GM12864 (cell line): ENCODE measurements at places on chromosomes 3 and 15.
A peak's percentile ranks its signal among the peaks of the same experiment; 100 is the strongest.

DNA sequence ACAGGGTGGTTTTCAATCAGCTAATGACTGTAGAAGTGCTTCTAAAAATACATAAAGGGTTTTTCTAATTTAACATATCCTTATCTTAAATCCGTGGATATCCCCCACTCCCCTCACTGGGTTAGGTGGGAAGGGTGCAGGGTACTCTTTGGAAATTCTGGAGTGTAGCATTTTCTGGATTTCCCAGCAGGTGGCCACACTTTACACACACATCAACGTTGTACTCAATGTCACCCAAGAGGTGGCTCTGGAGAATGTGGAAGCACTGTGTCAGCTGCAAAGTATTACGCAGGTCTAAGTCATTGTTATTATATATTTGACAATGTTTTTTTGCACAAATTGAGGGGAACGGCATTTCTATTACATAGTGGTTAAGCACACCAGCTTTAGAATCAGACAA is 168.8 kb downstream of the CHDH start:
- DNase-seq: no peak

DNA sequence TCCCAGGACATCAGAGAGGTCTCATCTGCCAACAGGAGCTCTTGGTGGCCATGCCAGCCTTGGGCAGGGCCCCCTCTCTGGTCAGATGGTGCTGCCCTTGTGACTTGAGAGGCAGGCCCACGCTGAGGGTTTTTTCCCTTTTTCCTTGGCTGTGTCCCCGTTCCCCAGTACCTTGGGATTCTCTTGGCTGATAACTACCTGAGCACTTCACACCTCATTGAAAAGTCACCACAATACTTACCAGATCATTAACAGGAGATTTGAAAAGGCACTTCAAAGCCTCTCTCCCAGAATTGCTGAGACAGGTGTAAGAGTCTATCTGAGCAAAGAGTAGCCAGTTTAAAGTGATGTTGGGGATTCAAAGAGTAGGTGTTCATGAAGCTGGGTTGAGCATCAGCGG is 15.1 kb upstream of the TMEM158 start:
- no peak for DNase-seq

GRCh38 chr15:59166166-59166565 is 40.5 kb upstream of the LDHAL6B start:
- no peak for DNase-seq

DNA sequence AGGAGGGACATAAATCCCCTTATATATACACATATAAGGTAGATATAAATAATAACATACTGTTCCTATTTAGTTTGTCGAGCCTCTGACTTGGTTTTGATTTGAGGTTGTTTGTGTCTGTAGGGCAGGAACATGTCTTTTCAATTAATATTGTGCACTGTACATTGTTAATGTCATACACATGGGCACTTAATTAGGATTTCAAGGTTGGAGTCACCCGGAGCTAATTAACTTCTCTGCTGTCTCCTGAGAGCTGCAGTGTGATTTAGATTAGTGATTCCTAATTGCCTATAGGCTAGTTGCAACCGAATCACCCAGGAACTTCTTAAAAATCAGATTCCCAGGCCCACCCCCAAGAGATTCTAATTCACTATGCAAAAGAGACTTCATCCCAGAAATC is 50.4 kb upstream of the FILIP1L start:
- no peak for DNase-seq

DNA sequence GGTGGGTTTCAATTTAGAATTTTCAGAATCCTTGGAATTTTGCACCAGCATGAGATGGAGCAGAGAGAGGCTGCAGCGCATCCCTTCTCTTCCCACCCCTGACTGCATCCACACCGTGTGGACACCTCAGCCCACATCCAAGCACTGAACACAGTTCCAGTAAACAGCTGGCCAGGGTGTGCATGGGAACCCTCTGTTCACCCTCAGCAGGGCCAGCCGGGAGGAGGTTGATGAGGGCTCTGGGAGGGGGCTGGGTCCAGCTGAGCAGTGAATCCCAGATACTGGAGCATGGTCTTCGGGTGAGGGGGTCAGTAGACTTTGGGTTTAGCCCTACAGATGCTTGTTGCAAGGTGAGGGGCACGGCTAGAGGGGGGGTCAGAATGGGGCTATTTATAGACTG is 85.8 kb downstream of the RPLP1 start:
- DNase-seq: no peak

GRCh38 chr3:66817951-66818557 is 180.1 kb upstream of the KBTBD8 start:
- no peak for DNase-seq

GRCh38 chr3:83011481-83011880 is 1250.0 kb upstream of the GBE1 start:
- DNase-seq: no peak

- no peak for DNase-seq
Measured at GRCh38 chr3:141686466-141687291, 51.4 kb upstream of the RNF7 start.

GRCh38 chr3:115074502-115074901 is 72.6 kb downstream of the ZBTB20 start:
- no peak for DNase-seq

DNA sequence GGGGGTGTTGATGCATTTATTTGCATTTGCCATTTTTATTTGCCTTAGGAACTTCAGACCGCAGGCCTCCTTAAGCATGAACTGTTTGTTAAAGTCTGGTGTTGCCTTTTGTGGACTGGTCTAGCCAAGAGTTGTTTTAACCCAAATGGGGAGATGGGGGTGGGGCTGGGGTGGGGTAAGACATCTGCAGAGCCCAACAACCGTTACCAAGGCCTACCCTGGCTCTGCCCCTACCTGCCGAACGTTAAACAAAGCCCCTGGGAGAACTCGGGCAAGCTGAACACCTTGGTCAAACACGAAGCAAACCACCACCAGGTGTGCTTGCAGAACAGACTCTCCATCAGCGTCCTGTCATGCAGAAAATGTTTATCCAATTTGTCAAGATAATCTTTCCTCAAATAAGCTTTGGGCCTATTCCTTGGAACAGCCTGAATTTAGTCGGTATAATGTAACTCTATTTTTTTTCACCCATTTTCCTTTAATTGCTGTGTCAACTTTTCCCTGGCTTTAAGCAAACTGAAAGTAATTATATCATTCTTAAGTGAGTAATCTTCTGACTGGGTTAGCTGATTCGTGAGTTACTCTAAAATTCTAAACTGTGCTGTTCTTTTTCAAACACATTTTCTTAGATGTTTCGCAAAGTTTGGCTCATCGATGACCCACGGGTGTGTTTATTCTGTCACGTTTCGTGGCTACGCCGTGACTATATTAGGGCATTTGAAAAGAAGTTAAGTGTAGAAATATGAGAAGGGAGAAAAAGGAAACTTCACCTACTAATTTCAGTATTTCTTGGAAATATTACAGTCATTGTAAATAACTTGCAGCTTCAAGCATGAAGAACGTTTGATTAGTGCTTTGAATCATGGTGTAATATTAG is 127.6 kb downstream of the SOX2 start:
- no peak for DNase-seq

DNA sequence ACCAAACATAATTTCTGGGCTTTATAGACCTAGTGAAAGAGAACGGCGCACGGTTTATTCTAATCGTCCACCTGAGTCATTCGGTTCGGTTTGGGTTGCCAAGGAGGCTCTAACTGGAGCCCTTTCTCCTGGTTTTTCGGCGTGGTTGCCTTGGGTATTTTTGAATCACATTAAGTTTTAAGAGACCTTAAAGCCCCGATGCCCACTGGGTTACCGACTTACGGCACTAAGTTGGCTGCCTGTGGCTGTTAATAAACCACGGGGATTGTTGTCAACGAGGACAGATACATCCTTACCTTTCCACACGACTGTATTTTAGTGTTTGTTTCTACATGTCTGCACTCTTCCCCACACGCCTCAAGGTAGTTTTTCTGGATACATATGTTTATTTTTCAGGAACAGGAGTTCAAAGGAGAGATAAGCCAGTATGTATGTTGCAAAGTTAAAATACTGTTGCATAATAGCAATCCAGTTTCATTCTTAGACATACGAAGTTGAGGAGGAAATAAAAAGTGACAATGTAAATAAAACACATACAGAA is 1.2 kb upstream of the ANP32A start:
- no peak for DNase-seq

GRCh38 chr15:26698555-26698954 is 74.3 kb downstream of the GABRB3 start:
- no peak for DNase-seq

DNA sequence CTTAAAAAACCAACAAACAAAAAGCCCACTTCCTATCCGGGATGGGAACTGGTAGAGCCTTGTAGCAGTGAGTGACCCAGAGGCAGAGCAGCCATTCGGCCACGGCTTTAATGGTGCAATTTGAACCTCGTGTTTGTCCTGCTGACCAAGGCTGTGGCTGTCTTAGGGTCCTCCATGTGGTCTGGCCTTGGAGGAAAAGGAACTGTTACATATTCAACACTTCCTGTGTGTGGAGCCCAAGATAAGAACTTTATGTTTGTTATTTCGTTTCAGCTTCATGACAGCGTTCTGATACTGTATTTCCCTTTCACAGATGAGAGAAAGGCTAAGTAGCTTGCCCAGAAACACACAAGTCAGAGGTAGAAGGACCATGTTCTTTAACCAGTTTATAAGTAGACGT is 269.8 kb downstream of the SV2B start:
- DNase-seq: no peak

GRCh38 chr3:115834068-115834467 is 210.8 kb downstream of the GAP43 start:
- no peak for DNase-seq

- DNase-seq: peak; percentile 30
Measured at GRCh38 chr15:52749258-52749657, 40.9 kb downstream of the ONECUT1 start.

DNA sequence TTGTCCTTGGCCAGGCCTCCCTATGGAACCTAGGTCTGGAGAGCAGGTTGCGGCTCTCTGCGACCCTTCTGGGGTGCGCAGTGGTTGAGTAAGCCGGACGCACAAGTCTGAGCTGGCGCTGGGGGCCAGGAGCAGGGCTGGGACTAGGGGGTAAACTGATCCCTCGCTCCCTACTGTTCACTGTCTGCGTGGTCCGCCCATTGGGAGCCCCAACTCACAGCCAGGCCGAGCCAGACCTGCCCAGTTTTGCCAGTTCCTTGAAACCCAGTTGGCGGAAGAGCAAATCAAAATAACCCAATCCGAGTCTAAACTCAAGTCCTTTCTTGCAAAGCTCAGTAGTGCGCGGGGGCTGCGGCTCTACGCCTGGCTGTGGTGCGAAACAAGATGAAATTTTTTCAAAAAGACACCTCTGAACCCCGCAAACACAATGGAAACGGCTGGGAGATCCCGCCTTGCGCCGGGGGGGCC is 17.5 kb downstream of the RGMA start:
- no peak for DNase-seq

DNA sequence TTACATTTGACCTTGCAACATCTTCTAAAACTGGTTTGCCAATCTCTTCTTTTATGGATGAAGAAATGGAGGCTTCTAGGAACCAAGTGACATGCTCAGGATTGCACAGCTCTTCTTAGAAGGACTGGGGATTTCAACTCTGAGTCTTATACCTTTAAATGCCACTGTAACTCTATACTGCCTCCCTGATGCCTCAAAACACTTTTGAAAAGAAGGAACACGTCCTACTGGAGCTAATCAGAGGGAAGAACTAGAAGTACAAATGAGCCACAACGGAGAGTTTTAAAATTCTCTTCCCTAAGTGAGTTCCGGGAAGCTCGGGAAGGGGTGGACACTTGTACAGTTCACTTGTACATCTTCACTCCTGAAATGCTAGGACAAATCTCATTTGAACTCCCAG is 949 bp upstream of the MITF start:
- no peak for DNase-seq

- DNase-seq: no peak
Measured at GRCh38 chr3:102790747-102791325, 356.0 kb downstream of the ZPLD1 start.

DNA sequence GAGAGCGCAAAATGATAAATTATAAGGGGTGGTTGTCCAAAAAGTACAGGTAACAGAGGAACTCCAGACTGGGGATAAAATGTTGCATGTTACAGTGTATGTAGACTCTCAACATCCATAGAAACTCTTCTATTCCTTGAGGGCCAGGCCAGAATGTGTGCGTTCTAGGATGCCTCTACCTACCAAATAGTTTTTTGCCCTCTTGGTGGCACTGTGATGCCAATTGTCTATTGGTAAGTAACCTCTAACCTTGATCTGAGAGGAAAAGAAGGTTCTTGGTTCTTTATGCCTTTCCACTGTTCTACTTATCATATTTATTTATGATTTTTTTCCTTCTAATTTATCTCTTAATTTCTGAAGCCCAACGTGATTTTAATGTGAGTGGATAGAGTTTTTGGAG is 424.6 kb downstream of the GRM7 start:
- no peak for DNase-seq

DNA sequence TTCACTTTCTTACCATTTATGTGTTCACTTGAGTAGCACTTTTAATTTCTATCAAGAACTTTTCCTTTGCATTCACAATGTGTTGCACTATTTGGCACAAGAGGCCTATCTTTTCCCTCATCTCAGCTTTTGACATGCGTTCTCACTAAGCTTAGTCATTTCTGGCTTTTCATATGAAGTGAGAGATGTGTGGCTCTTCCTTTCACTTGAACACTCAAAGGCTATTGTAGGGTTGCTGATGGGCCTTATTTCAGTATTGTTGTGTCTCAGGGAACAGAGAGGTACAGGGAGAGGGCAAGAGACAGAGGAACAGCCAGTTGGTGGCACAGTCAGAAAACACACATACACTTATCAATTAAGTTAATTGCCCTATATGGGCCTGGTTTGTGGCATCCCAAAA is 127.4 kb upstream of the MLF1 start:
- DNase-seq: peak; percentile 18

DNA sequence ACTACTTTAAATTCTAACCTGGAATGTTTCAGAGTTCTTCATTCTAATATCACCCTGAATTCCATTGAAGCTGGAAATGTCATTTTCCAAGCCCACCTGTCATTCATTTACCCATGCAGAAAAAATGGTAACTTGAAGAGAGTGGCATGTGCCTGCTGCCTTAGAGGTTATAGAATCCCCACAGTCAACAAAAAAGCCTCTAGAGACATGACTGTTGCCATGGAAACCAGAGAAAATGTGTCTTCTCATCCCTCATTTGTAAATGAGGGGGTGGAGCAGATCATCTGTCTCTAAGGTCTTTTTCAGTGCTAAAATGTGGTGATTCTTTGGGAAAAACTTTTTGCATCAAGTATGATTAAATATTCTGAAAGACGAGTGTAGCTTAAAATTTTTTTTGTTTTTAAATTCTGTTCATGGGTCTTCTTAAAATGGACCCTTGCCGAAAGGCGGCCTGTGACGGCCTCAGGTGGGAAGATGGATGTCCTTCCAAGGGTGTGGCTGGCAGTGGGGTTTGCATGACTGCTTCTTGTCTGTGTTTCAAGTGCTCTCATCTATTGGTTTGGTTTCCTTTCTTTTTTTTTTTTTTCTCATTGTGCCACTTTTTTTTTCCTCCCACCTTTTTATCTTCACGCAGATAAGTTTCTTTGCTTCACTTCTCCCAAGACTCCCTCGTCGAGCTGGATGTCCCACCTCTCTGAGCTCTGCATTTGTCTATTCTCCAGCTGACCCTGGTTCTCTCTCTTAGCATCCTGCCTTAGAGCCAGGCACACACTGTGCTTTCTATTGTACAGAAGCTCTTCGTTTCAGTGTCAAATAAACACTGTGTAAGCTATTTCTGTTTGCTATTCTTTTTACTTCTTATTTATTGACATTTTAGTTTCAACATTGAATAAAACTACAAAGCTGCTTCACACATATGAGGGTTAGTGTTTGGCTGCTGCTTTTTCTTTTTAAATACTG is 23.0 kb downstream of the TPM1 start:
- no peak for DNase-seq

GRCh38 chr15:77671362-77672056 is 38.8 kb upstream of the LINGO1 start:
- no peak for DNase-seq
